ENCODE measurements at places on chromosomes 2 and 18.

- no peak for DNase-seq
Observed at GRCh38 chr2:133143645-133144044, 424.6 kb downstream of the NCKAP5 start.

DNA sequence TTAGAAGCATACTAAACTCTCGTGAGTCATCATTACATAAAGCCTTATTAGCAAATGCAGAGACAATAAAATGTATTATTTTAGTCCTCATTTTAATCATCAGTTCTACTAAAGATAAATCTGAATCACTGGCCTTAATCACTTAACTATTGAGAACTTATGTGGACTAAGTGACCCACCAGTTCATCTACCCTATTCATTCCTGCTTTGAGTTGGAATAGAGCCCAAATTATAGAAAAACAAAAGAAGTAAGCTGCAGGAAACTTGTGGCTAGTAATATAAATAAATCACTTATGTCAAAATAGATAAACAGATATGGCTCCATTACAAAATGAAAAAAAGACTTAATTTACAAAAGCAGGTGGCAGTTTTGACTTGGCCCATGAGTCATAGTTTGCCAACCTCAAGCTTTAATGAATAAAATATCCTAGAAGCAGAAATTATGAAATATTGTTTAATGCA is 851.8 kb upstream of the CRIM1 start:
- DNase-seq: no peak

- no peak for DNase-seq
Observed at GRCh38 chr2:164622338-164623106, 1.2 kb upstream of the GRB14 start.

DNA sequence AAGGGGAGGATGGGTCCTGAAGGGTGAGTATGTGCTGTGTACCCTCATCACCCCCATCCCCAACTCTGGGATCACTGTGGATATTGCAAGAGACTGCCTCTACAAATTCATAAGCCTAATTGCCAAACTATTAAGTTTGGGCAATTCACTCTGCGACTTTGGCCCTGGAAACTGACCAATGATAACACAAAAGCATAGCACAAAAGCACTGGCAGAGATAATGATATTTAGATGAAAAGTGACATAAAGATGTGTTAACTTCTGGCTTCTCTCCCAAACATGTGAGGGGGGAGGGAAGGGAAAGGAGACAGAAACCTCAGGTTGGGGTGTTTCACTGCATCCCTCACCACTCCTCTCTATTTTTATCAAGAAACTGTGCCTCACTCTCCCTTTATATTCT is 150.3 kb downstream of the SATB2 start:
- DNase-seq: no peak

DNA sequence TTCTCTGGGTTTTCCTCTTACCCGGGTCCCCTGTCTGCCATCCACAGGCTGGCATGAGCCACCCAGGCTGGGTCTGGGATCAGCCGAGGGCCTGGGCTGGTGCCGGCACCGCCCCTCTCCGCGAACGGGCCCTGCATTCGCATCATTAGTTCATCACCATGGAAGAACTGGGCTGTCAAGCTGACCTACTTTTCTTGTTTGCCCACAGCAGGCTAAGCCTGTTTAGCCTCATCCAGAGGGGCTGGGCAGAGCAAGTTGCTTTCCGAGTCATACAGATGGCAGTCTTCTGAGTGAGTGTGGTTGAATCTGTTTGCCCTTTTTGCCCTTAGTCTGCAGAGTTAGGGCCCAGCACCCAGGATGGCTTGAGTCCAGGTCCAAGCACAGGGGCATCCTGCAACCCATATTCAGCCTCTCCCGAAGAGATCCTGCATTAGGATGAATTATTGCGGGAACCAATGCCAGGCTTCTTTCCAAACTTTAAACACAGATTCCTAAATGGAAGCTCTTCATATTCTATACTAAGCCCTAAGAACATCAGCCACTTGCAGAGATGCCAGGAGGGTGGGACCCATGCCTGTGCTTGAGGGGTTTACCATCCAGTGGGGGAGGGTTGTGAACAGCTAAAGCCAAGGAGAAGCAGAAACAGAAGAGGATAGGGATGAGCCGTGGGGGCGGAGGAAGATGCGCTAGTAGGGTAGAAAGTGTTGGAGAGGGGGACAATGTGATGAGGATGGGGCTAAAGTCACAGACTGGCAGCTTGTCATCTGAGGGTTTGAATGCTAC is 68.0 kb downstream of the NPAS2 start:
- DNase-seq: no peak

DNA sequence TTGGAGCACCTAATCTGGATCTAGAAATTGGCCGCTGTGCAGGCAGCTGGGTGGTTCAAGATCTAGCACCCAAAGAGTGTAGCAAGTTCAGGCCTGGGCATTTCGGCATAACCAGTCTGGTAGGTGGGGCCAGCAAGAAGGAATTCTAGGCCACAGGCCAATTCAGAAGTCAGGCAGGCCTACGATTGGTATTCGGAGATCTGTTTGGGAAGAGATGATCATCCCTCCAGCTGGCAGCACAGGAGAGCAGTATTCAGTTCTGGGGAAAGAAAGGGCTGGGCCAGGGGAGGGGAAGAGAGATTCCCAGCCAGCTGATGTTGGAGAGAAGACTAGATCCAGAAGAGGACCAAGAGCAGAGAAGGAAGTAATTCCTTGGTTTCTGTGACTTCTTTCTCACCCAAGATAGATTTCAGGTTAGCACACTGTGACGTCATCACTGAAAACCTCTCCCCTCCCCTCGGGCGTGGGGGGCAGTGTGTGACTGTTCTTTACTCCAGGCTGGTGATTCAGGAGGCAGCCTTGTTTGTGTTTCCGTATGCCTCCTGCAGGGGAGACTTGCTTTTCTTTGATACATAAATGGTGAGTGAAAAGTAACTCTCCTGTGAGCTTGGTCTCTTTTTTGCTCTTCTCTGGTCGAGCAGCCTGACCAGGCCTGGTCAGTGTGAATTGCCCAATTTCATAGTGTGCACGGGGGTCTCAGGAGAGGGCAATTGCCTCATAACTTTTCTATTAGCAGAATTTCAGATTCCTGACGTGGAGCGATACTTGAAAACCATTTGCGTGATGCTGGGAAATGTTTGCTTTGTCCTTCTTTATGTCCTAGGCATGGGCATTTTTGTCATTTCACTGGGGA is 61.1 kb downstream of the MEIS1 start:
- DNase-seq: no peak

- no peak for DNase-seq
Observed at GRCh38 chr2:121670181-121670580, 20.9 kb upstream of the CLASP1 start.

DNA sequence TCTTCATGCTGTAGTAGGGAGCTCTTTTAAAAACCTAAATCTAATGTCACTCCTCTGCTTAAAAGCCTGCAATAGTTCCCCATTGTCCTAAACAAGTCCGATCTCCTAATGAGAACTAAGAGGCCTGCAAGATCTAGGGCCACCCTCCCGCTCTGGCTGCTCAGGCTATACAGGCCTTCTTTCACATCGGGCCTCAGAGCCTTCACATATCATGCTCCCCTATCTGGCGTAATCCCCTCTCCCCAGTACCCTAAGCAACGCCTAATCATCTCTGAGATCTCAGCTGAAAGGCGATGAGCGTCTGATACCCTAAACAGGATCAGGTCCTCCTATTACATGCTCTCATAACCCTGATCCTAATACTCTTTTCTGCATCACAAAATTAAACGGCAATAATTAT is 1.9 kb downstream of the MAP4K3 start:
- no peak for DNase-seq
